PC-9 (cell line): ENCODE measurements at places on chromosomes 1 and 21.

DNA sequence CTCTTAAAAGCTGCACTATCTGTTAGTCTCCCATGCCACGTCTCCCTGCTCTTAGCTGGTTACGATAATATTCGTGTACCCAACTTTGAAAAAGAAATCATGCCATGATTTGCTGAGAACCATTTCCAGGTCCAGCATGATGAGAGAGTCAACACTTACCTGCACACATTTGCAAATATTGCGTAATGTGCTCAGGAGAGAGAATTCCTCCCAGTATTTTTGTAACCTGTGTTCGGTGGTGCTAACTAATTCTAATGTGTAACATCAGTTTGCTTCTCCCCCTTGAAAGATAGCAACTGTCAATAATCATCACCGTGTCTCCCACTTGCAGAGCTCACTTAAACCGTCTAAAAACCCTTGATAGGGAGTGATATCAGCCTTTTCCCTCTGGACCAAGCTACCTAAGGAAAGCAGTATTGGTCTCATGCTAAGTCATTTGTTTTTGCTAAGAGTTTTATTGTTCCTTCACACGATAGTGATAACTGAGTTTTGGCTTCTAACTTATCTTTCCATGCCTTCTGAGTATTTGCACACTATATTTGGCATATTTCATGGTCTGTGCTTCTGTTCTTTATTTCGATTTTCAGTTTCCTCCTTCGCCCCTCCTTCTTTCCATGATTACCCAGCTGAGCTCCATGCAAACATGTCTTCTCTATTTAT lies 61.1 kb upstream of the IRF2BP2 start:
- no peak for DNase-seq

DNA sequence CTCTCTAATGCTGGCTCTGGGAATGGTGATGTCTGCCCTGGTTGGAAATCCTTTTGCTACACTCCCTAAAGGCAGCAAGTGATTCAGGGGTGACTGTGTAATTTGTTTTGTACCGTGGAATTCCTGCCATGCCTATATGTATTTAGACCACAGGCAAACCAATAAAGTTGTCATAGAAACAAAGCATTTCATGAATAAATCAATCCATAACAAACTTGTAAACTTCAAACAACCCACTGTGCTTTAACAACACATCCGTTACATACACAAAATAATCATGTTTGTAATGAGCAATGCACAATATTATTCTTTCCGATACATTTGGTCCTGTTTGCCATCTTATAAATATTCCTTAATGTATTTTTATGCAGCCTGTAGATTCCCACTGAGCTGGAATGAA lies 330.3 kb upstream of the SNX7 start:
- DNase-seq = no peak

DNA sequence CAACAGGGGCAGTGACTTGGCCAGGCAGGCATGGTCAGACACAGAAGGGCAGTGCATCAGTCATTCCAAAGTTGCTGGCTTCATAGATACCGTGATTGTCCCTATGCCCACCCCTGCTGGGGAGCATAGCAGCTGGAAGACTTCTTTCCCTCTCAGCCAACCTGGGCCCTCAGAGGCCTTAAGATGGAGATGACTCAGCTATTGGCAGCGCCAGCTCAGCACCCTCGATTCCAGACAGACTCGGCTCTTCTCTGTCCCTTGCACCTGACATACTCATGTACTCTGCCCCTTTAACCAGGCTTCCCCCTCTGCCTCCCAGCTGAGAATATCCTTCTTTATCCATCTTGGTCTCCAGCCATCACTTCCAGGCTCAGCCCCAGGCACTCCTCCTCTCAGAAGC lies 16.8 kb downstream of the SLAMF8 start:
- no peak for DNase-seq

- DNase-seq = peak; percentile 59
Observed at GRCh38 chr1:211925016-211925415, 94.5 kb upstream of the LPGAT1 start.

DNA sequence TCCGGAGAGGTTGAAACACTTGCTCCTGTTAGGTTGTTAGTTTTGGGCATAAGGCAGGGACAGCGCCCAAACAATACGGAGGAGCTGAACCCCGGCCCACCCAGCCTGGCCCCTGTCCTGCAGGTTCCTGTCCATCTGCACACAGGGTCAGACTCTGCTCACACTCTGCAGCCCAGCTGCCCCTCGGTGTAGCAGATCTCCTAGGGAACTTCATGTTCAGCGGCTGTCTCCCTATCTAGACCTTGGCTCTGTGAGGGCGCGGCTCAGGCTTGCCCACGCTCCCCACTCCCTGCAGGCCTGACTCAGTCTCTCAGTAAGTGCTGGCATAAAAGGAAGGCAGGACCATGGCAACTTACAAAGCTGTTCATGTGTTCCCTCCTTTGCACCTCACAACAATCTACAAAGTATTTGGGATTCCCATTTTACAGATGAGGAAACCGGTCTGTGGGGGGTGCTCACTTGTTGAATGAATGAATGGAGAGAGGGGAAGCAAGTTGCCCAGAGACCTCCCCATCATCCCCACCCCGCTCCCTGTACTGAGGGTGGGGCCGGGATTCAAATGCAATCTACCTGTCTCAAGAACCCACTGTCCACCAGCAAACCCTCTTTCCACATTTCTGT lies 26.2 kb downstream of the ACOT11 start:
- no peak for DNase-seq

GRCh38 chr1:42035205-42035829 lies 116.6 kb upstream of the HIVEP3 start:
- DNase-seq = peak; percentile 46

- peak; percentile 45 for DNase-seq
Observed at GRCh38 chr1:30752651-30752908, 5.0 kb downstream of the LAPTM5 start.

- DNase-seq = no peak
Observed at GRCh38 chr1:204587621-204588020, 71.4 kb downstream of the MDM4 start.

DNA sequence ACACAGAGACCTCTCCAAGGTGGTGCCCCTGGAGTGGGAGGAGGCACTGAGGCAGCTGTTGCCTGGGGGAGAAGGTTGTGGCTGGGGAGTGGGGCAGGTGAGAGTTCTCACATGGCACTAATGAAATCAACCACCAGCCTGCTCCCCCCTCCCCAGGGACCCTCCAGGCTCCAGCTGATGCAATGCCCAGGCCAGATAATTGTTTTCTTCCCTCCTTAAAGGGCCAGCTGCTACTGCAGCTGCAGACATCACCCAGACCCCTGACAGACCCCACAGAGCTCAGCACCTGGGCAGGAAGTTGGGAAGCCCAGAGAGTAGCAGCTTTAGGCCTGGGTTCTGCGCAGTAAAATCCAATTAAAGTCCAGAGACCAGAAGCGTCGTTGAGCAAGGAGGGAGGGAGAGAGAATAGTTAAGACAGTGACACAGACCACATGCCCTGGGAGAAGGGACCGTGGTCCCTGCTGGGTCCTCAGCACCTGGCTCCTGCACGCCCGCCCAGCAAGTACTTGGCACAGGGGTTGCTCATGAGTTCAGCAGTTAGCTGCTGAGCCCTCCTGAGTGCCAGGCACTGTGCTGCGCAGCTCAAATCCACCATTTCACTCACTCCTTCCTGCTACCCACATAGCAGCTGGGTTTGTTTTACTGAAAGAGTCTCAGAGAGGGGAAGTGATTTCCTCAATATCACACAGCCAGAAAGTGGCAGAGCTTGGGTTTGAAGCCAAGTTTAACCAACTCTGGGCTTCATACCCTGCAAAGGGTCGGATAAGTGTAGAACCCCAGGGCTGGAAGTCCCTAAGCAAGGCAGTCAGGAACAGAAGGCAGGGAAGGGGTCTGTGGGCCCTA lies 1.9 kb downstream of the RIMS3 start:
- DNase-seq = no peak
